ENCODE measurements at places on chromosomes 13 and 19.

GRCh38 chr13:34971473-34971872 lies 29.4 kb downstream of the NBEA start:
- DNase-seq: no peak

DNA sequence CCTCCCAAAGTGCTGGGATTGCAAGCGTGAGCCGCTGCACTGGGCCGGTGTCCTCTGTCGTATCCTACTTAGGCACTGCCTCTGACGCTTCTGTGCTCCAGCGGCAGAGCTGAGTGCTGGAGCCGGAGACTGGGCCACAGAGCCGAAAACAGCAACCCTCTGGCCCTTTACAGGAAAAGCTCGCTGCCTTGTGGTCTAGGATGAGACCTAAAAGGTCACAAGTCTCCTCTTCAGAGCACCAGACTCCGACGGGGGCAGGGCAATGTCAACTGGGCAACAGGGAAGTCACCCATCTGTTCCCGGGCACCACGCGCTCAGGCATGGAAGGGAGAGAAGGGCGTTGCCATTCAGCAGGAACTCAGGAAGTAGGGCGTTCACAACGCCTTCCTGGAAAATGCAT lies 91.7 kb downstream of the GADD45B start:
- no peak for DNase-seq

DNA sequence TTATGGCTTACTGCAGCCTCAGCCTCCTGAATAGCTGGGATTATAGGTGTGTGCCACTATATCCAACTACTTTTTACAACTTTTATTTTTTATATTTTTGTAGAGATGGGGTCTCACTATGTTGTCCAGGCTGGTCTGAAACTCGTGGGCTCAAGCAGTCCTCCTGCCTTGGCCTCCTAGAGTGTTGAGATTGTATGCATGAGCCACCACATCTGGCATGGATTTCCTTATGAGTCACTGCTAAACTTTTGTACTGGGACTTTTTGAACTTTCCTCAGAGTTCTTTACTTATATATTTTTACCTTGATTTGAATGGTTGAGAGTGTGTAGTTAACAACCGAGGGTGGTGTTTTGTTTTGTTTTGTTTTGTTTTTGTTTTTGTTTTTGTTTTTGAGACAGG lies 33.4 kb downstream of the DNAJC3 start:
- no peak for DNase-seq

DNA sequence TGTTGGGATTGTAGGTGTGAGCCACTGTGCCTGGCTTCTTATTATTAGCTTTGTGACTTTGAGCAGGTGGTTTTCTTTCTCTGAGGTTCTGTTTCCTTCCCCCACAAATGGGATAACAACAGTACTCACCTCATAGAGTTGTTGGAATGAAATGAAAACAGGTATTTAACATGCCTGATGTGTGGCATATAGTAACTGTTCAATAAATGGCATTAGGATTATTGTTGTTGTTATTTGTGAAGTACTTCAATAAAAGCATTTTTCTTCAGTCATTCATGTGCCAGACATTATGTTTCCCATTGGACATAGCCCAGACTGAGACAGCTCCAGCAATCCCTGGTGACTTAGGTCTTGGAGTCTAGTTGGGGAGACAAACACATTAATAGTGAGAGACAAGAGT lies 1.5 kb downstream of the MEGF8 start:
- no peak for DNase-seq

DNA sequence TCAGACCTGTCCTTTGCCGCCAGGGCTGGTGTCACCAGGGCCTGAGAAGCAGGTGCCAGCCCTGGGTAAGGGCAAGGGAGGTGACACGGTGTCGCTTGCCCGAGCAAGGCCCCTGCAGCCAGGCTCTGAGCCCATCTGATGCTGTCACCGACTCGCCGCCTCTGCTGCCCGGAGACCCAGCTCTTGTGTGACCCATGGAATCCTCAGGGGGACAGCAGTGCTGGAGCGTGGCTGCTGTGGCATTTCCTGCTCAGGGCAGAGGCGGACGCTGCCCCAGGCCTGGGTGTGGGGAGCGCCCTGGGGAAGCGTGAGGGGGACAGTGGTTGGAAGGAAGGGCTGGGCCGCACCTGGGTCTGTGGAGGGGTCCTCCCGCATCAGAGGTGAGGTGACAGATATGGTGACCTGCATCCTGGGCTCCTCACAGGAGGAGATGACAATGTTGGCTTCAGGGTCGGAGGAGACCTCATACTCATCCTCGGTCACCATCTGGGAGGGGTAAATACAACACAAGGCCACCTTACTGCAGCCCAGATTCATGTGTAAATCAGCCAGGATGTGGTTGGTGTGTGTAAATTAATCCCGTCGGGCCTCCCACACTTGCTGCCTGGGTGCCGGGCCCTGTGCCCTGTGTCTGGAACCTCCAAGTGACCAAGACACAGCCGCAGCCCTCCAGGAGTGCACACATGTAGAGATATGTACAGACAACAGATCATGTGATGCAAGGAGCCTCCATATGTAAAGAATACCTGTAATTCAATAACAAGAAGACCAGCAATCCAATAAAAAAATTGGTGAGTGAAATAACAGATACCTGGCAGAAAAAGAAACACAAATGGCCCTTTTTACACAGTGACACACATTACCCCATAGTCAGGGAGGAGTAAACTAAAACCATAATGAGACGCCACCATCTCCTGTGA lies 27.6 kb upstream of the MATK start:
- no peak for DNase-seq

DNA sequence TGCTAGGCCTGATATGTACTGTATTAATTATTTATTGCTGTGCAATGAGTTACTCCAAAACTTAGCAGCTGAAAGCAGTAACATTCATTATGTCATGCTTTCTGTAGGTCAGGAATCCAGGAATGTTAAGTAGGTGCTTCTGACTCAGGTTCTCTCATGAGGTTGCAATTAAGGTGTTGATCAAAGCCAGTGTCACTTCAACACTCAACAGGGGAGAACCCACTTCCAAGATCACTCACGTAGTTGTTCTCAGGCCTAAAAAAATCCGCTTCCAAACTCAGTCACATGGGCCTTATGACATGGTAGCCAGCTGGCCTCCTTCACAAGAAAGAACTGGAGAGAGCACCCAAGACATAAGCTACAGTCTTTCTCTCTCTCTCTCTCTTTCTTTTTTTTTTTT lies 211.1 kb upstream of the NBEA start:
- DNase-seq: no peak

- DNase-seq: no peak
Measured at GRCh38 chr19:44725251-44725650, 23.3 kb upstream of the BCL3 start.

DNA sequence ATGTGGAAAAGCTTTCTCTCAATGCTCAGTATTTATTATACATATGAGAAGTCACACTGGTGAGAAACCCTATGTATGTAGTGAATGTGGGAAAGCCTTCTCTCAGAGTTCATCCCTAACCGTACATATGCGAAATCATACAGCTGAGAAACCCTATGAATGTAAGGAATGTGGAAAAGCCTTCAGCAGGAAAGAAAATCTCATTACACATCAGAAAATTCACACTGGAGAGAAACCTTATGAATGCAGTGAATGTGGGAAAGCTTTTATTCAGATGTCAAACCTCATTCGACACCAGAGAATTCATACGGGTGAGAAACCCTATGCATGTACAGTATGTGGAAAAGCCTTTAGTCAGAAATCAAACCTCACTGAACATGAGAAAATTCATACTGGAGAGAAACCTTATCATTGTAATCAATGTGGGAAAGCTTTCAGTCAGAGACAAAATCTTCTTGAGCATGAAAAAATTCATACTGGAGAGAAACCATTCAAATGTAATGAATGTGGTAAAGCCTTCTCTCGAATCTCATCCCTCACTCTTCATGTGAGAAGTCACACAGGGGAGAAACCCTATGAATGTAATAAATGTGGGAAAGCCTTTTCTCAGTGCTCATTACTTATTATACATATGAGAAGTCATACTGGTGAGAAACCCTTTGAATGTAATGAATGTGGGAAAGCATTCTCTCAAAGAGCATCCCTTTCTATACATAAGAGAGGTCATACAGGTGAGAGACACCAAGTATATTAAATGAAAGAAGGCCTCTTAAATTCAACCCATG lies 34.4 kb downstream of the ZNF568 start:
- DNase-seq: no peak

DNA sequence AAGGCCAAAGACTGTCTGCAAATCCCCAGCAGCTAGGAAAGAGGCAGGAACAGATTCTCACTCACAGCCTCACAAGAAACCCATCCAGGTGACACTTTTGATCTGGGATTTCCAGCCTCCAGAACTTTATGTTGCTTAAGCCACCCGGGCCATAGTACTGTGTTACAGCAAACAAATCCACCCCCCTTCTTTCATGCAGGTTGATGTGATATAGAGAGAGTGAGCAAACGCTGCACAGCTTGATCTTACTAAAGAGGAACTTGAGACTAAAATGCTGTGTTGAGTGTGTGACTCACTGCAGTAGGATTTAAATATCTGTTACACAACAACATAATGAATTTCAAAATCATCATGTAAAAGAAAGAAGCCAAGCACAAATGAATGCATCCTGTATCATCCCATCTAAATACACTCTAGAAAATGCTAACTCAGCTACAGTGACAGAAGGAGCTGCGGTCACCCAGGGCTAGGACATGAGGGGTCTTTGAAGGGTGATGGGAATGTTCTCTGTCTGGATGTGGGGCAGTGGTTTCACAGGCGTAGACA lies 32.2 kb downstream of the RCBTB2 start:
- no peak for DNase-seq

DNA sequence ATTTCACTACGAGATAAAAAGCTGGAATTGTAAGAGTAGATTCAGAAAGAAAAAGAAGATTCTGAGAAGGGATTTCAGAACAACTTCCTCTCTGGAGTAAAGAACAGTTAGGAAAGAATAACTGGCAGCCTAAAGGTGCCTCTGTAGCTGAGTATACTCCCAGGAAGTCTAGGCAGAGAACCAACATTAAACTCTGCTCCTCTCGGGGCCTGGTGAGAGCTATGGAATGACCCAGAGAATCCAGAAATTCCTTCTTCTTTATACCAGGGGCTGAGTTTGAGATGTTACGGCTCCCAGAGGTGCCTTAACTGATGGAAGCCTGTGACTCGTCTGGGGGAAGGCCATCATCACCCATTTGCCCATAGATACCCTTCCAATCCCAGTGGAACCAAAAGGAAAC lies 39.1 kb downstream of the FAM216B start:
- no peak for DNase-seq

- no peak for DNase-seq
Measured at GRCh38 chr19:18946918-18947317, 5.9 kb upstream of the HOMER3 start.

DNA sequence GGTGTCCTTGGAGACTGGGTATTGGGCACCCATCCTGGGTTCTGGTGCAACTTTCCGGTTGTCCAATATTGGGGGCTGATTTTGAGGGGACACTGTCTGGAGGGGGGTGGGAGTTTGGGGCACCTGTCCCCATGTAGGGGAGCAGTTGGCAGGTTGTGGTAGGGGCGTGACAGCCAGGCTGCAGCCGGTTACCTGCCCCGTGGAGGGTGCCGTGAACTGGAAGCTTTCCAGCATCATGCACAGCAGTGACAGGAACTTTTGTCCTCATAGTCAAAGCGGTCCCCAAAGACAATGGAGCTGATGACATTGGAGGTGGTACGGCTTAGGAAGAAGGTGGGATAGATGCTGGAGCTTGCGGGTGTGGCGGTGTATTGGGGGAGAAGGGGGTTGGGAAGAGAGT lies 34.3 kb downstream of the CYP2B6 start:
- no peak for DNase-seq

GRCh38 chr19:53037101-53038097 lies 7.1 kb upstream of the ERVV-2 start:
- DNase-seq: no peak

DNA sequence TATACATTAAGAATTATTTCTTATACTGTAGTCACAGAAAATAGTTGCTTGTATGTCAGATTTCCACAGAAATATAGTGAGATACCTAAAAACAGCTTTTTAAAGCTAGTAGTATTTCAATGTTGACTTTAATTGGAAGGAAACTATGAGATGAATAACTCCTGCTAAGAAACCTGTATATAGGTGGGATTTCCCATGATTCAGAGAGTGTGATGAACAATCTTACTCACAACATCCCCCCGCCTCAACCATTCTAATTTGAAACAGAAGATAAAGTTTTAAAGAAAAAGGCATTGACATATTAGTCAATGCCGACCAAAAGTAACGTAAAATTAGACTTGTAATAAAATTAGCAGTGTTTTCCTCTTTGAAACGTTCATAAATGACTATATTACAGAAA lies 1.4 kb upstream of the MIR17HG start:
- no peak for DNase-seq

GRCh38 chr13:67806796-67807195 lies 576.7 kb upstream of the PCDH9 start:
- peak; percentile 6 for DNase-seq

GRCh38 chr13:27712421-27712820 lies 79.9 kb upstream of the GSX1 start:
- no peak for DNase-seq

DNA sequence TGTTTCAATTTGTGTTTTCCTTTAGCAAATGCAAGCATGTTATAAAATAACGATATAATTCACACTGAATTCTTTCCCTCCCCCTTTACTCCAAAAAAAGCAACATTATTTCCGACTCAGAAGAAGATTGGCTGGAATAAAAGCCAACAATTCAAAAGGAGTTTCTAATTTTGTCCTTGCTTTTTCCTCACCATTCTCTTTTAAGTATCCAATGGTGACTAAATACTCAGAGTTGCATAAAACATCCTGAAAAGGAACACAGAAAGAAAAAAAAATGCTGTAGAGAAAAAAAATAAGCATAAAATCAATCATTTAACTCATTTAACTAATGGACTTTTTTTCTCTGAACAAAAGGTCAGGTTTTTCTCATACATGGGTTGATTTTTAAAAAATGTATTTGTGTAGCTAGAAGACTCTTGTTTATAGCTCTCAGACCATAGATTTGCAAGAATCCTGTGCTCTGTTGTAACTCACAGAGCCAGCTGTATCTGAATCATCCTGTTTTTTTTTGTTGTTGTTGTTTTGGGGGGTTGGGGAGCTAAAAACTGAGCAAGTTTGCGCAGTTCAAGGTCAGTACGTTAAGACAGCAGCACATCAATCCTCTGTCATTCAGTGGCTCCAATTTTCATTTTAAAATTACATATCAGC lies 108.1 kb downstream of the PCDH17 start:
- no peak for DNase-seq

DNA sequence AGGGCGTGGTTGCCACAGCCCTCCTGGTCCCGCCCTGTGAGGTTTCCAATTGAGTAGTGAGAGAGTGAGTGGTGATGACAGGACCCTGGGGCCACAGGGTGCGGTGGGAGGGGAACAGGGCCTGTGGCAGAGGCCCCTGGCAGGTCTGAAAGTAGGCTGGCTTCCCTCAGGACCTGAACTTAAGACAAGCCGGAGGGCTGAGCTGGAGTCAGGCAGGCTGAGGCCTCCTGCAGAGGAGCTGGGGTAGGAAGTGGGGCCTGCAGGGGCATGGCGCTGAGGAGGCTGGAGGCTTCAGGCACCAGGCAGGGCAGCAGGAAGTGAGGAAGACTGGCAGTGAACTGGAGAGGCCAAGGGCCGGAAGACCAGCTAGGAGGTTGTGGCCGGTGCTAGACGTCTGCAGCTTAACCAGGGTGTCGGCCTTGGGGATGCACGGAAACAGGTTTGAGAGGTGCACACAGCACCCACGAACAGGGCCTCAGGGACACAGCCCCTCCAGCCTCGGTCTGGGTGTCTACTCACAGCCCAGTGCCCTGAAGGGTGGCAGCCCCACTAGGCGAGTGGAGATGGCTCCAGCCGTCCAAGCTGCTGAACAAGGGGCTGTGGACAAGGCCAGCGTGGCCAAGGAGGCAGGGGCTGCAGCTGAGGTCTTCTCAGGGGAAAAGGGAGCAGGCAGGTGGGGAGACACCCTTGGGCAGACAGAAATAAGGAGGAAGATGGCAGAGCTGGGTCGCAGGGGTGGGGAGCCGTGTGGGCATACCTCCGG lies 17.8 kb downstream of the POP4 start:
- DNase-seq: no peak

Measured in LNCaP clone FGC (cell line).